ENCODE measurements at places on chromosomes 16 and 17.

DNA sequence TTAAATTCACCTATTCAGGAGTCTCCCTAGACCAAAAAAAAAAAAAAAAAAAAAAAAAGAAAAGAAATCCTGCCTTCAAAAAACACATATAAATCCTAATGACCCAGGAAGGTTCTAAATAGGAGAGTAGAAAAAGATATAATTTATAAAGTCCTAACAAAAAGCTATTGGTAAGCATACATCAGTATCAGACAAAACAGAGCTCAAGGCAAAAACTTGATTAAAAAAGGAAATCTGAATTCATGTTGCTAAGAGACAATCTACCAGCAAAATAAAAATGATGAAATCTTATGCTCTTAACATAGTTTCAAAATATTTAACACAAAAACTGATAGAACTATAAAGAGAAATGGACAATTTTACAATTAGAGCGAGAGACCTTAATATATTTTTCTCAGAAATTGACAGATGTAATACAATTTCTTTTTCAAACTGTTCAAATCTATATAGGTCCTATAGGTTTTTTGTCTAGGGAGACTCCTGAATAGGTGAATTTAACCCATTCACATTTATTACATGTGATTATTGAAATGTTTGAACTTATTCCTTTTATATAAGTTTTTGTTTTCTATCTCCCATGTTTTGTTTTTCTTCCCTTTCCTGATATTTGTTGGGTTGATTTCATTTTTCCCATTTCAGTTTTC lies 57.0 kb downstream of the NT5M start:
- DNase-seq: no peak

DNA sequence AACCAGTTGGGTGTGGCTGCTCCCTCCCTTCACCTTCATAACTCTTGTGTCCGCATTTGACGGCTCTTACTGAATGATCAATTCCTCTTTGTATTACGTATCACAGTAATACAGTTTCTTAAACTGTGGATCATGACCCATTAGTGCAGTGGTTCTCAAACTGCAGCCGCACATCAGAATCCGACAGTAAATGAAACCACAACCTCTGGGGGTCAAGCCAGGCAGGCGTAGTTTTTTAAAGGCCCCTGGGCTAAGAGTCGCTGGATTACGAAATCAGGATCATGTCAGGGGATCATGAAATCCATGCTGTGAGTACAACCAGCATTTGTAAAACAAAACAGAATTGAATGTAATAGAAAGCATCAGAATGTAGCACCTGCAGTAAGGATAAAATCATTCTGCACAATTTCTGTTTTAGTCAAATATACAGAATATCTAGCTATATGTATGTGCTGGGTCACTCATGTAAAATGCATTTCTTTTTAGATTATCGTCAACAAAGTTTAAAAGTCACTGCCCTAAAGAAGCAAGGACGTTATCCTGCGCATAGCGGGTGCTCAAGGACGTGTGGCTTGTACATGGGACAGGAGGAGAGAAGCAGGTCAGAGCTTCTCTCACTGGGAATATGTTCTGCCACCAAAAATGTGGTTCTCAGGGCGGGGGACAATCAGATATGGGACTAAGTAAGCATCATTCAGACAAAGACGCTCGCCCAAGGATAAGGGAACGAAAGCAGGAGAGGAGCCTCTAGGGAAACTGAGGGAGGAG lies 113.1 kb downstream of the ZFHX3 start:
- DNase-seq: no peak

GRCh38 chr17:82388922-82389283 lies 17.3 kb downstream of the UTS2R start:
- DNase-seq: no peak

- no peak for DNase-seq
These were observed 193.4 kb upstream of the CDH11 start for GRCh38 chr16:65315081-65315780.

- DNase-seq: no peak
These were observed 79.5 kb upstream of the RPL38 start for GRCh38 chr17:74123866-74124444.

DNA sequence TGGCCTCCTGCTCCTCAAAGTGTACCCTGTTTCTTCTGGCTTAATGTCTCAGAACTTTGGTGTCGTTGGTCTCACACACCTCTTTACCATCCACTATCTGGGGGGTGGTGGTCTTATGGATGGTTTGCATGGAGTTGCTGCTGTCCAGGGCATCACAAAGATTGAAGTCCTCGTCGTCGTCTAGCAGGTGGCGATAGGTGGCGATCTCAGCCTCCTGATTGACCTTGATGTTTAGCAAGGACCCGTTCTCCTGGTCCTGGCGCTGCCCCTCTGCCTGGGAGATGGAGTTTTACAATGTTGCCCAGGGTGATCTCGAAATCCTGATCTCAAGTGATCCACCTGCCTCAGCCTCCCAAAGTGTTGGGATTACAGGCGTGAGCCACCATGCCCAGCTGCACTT lies 31.1 kb upstream of the HELZ start:
- DNase-seq: no peak

GRCh38 chr16:69116906-69117305 lies 11.5 kb downstream of the HAS3 start:
- DNase-seq: no peak

- DNase-seq: no peak
These were observed 64.4 kb downstream of the MAP2K6 start for GRCh38 chr17:69478916-69479315.

Measured in activated T-helper 1 cell treated with anti-CD3 and anti-CD28 coated beads, Interleukin-12 subunit alpha, Interleukin-12 subunit beta, Interleukin-2, Interleukin-4 antibody, amounts not matched to agents 30 ng/mL and 10 ng/mL and 1 ng/mL, durations not matched to agents 14 hours and 24 hours and 36 hours (primary cell).